ENCODE measurements at places on chromosomes 2 and 18.

- no peak for DNase-seq
Observed at GRCh38 chr2:36373149-36373926, 17.8 kb downstream of the CRIM1 start.

- no peak for DNase-seq
Observed at GRCh38 chr2:320561-320960, 32.7 kb upstream of the ALKAL2 start.

- no peak for DNase-seq
Observed at GRCh38 chr2:75595541-75596395, 35.0 kb upstream of the EVA1A start.

- no peak for DNase-seq
Observed at GRCh38 chr2:241381872-241382271, 25.8 kb downstream of the FARP2 start.

- no peak for DNase-seq
Observed at GRCh38 chr2:229925201-229925600, 2.9 kb downstream of the FBXO36 start.

GRCh38 chr2:237196866-237197618, 111.4 kb downstream of the COPS8 start:
- no peak for DNase-seq

GRCh38 chr2:230717600-230717999, 5.0 kb downstream of the CAB39 start:
- no peak for DNase-seq

DNA sequence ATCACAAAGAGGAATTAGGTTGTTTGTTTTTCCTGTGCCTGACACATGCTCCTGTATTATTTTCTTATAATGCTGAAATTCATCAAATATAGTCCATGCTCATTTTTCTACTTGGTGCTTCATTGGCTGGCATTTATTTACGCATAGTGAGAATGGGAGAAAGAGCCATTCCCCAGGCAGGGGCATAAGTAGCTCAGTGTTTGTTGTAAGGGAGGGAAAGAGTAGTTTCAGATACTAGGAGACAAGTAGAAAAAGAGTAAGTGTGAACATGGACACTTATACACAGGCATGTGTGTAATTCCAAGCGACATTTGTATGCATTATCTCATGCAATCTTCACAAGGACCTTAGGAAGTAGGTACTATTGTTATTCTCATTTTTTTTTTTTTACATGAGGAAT, 111.9 kb upstream of the UGP2 start:
- no peak for DNase-seq

- DNase-seq: no peak
Observed at GRCh38 chr2:6951046-6951445, 33.8 kb downstream of the RNF144A start.

DNA sequence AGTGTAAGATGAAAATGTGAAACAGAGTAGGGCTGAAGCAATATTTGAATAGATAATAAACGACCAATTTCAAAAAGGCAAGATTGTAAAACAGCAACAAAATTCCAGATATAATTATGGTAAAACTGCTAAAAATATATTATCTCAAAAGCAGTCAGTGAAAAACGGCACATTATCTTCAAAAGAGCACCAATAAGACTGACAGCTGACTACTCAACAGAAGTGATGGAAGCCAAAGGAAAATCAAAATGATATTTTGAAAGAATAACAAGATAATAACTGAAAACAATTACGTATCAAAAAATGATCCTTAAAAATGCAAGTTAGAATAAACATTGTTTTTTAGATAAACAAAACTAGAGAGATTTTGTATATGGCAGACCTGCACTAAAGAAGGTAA, 920.6 kb upstream of the FAM98A start:
- no peak for DNase-seq

- no peak for DNase-seq
Observed at GRCh38 chr2:22787745-22788144, 597.2 kb upstream of the KLHL29 start.

DNA sequence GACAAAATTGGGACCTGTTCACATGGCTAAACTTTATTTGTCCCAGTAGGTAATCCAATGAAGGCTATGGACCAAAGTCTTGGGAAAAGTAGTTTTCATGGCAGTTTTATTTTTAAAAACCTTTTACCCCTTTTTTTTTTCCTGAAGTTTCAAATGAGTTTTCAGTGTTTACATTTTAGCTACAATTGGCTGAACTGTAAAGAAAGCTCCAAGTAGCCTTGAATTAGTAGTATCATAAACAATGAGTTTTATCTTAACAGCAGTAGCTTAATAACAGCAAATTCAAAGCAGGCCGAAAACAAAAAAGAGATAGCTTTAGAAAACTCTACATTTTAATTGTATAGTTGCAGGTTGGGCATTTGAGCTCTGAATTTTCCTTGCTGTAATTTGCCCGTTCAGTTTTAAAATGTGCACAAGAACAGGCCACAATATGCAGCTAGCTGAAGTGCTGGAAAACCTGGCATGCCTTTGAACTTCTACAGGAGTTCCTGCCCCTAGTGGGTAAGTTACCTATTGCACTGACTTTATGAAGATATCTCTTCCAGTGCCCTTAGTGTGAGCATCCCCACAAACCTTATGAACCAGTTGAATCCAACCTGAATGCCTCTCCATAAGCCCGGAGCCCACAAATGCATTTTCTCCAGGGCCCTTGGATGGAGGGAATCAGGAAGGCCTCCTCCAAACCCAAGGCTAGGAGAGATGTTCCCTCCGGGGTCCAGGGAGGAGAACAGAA, 106.7 kb downstream of the XRCC5 start:
- no peak for DNase-seq

GRCh38 chr18:55228191-55228590, 268.9 kb upstream of the CCDC68 start:
- DNase-seq: no peak

- no peak for DNase-seq
Observed at GRCh38 chr2:183063083-183063482, 15.5 kb upstream of the DUSP19 start.

GRCh38 chr18:63987743-63988142, 17.9 kb downstream of the SERPINB8 start:
- no peak for DNase-seq

- DNase-seq: no peak
Observed at GRCh38 chr2:86552889-86553288, 10.4 kb downstream of the CHMP3 start.

- DNase-seq: no peak
Observed at GRCh38 chr2:45497355-45497754, 113.7 kb downstream of the SRBD1 start.

DNA sequence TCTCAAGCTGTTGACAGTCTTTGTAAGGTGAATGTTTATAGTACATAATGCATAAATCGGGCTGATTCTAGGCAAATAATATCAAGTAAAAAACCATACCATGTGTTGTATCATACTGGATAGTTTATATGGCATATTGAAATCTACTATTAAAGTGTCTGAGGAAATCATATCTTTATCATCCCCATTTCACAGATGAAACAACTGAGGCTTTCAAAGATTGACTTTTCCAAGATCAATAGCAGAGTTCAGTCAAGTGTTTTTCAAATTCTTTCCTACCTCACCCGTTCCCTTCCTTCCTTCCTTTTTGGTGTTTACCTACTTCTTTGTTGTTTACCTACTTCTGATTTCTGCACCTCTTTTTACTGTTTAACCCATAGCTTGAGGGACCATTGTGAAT, 2.0 kb downstream of the LYPD6 start:
- no peak for DNase-seq

- DNase-seq: no peak
Observed at GRCh38 chr18:31354990-31355389, 21.6 kb upstream of the DSG4 start.

DNA sequence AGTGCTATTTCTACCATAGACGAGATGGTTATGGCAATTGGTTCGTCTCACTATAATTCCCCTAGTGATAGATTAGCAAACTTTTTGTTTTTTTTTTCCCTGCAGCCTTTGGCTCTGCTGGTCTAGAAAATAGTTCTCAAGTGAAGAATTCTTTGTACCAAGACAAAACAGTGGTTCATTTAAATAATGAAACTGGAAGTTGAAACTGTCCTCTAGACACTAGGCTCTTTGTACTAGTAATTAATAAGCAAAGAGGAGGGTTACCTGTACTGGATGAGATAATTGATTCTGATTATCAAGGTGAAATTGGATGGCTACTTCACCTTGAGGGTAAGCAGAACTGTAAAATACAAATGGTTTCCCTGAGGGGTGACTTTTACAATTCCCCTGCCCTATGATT, 156.9 kb upstream of the DCC start:
- no peak for DNase-seq

GRCh38 chr18:76988827-76989646, 143.5 kb downstream of the MBP start:
- no peak for DNase-seq

DNA sequence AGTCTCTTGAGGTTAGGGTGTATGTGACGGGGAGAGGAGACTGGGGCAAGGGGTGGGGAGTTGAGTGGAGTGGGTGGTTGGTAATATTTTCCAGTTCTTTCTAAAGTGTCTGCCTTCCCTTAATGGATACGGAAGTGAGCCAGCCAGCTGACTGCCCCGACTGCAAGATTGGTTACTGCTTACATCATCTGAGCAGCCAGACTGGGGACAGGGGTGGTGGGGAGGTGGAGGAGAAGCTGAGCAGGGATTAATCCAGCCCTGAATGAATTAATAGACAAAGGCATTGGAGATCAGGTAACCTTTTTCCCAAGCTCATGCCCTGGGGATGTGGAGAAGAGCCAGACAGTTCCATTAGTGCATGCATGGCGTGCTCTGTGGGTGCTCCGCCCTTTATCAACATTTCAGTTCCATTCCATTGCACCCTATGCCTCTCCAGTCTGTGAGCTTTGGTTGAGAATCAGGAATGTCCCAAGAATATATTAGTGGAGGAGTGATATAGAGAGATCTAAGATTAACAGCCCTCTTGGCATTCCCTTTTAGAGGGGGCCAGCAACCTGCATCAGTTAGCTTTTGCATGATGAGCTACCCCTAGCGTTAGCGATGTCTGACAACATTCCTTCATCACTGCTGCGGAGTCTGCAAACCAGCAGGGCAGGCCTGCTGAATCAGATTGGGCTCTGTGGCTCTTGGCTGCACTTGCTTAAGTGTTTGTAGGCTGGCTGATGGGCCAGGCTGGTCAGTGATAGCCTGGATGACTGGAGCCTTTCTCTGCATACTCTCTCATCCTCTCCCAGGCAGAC, 67.4 kb downstream of the TNP1 start:
- no peak for DNase-seq
